ENCODE measurements at places on chromosomes 3 and 15.

DNA sequence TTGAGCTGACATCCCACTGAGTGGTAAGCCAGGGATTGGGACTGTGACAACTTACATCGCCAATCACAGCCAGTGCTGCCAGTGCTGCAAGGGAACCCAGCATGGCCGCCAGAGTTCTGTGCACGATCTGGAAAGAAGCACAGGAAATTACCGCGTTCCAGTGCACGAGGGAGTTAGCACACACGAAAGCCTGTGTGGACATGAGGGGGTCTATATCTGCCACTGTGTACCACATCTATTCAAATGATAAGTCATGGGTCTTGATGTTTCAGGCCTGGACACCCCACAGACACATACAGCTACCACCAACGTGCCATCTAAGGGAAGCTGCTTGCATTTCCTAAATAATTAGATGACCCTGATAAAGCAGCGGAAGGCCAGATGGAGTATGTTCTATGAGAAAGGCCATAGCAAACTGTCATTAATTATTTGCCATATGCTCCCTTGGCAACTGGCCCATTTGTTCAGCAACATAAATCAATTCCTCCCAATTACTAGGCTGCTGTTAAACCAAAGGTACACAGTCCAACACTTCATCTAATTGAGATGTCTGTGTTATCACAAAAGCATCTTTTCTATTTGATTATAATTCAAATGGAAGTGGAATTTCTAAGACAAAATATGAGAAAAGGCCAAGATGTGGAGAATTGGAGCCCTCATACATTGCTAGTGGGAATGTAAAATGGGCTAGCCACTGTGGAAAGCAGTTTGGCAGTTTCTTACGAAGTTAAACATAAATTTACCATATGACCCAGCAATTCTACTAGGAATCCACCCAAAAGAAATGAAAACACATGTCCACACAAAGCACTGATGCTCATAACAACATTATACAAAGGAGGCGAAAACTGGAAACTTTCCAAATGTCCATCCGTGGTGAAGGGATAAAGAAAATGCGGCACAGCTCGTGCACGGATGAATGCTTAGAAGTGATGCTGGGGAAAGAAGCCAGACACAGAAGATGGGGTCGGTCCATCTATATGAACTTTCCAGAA, 108.3 kb downstream of the OCA2 start:
- DNase-seq = no peak

DNA sequence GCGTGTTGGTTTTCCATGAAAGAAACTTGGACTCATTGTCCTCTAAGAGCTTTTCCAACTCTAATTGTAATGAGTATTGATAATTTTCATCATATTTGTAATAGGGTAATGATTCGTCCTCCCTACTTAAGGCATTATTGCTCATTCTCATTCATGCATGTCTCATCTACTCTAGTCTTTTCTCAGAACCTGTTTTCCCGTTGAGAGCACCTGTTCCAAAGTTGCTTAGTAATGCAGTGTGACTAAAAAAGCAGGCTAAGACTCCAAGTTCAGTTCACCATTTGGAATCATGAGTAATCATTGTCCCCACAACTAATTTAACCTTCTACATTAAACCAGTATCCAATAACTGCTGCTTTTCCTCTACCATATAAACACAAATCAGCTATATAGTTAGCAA, 84.0 kb downstream of the FILIP1L start:
- DNase-seq = no peak

- no peak for DNase-seq
Observed at GRCh38 chr15:65330934-65331645, 26.6 kb downstream of the RNU5B-1 start.

DNA sequence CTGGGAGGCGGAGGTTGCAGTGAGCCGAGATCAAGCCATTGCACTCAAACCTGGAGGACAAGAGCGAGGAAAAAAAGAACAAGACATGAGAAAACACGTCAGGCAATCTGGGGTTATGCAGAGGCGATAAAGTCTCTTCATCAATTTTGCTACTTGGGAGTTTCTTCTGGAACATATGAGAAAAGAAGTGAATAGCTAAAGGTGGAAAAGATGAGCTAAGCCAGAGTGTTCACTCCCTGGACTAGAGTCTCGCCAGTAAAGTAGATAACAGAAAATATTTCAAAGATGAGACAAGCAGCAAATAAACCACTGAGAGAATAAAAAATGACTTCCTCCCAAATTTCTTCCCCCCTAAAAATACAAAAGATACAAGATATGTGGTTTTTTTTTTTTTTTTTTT, 188.4 kb upstream of the HES1 start:
- DNase-seq = no peak
